Panc1 (cell line): ENCODE measurements at places on chromosomes 6 and 20.

DNA sequence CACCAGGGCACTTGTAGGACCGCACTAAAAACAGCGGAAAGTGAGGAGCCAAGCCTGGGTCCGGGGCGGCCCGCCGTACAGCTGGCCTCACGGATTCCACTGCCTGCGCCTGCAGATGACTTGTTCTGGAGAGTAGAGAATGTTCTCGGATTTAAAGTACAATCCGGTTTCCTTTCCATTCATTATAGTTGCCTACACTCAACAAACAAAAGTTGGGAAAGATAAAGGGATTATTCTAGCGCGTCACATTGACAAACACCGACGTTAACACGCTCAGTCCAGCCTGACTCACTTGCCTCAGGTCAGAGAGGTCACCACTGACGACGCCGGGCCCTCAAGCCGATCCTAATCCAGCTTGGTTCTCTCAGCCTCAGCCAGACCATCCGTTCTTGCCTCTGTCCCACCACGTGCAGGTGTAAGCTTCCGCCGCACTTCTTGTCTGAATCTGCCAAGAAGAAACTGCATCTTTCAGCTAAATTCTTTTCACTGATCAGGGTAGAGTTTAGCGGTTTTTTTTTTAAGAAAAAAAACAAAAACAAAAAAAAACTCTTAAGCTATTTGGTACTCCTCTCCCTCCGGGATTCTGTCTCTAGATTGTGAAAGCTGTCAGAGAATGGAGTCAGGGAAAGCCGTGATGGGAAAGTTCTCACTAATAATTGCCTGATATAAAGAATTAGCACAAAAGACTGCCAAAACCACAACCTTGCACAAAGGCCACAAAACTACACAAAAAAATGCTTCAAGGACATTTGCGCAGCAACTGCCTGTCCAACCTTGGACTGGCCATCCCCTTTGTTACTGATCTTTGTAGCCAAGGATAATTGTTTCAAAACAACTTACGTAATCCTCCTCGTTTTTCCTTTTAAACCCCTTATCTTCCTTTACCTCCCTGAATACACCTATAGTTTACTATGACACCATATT lies 1.1 kb upstream of the PHF10 start:
- DNase-seq = no peak

GRCh38 chr20:4782378-4782772 lies 60.7 kb downstream of the PRND start:
- DNase-seq = no peak

GRCh38 chr20:62133864-62134263 lies 9.3 kb downstream of the PSMA7 start:
- no peak for DNase-seq

GRCh38 chr6:127868338-127868737 lies 32.5 kb downstream of the THEMIS start:
- DNase-seq = no peak

DNA sequence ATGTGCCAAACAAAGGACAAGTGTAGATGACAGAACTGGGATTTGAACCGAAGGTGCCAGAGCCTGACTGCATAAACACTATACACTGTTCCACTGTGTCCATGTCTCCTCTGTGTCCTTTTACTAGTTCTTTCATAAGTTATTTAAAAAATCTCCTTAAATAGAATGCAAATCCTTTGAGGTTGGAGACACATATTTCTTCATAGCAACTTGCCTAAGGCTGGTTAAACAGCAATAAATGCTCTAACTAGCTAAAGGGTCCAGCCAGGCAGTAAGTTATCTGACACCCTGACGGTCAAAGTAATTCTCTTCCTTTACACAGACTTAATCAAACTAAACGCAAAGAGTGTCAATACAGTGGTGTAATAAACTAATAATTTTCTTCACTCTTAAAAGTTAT lies 76.2 kb upstream of the TRAF3IP2 start:
- no peak for DNase-seq

- DNase-seq = no peak
Observed at GRCh38 chr6:56595490-56596122, 47.1 kb downstream of the DST start.

DNA sequence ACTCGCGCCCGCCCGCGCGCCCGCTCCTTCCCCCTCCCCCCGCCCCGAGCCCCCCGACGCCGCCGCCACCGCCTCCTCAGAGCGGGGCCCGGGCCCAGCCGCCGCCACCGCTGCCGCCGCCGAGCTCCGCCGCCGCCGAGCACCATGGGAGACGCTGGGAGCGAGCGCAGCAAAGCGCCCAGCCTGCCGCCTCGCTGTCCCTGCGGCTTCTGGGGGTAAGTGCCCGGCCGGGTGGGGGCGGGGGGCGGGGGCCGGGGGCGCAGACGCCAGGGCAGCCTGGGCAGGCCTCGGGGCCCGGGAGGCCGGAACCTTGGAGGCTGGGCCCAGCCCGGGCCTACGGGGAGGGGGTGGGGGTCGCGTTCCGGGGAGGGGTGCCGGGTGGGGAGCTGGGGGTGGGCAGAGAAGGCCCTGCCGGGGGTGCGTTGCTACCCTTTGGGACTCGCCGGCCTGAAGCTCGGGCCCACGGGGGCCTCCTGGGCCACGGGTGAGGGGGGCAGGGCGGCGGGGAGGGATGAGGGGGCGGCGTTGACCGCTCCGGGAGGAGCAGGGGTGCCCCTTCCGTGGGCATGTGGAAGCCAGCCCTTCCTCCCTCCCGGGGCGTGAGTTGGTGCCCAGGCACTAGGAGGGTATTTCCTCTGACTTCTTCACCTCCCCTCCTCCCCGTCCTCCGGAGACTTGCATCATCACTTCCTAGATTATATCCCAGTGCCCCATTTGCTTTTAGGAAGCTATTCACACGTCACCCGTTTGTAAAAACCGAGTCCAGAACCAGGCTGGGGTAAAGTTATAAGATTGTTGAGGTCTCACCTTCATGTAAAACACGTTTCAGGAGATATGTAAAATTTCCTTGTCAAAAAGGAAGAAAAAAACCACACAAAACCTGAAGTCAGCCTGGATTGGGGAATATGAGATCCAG lies 533 bp downstream of the ZFAND3 start:
- DNase-seq = no peak

DNA sequence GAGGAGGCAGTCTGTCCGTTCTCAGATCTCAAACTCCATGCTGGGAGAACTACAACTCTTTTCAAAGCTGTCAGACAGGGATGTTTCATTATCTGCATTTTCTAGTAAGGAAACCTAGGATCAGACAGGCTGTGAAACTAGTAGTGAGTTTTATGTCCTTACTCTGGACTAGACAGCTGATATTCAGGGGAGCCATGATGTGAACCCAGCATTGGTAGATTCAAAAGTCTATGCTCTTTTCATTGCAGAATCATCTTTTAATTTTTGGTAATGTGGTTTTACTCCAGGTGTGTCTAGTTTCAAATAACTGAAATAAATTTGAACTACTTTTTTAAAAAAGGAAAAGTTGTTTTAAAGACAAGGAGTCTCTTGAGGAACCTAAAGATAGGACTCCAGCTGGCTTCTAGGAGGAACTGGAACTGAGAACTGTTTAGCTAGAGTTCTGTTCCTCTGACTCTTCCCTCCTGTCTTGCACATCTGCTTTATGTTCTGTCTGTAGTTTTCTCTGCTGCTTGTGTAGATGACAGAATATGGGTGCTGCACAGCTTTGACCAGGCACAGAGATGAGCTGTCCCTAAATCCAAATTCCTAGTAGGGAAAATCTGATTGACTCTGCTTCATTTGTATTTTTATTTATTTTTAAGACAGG lies 27.8 kb upstream of the RNF144B start:
- DNase-seq = no peak

DNA sequence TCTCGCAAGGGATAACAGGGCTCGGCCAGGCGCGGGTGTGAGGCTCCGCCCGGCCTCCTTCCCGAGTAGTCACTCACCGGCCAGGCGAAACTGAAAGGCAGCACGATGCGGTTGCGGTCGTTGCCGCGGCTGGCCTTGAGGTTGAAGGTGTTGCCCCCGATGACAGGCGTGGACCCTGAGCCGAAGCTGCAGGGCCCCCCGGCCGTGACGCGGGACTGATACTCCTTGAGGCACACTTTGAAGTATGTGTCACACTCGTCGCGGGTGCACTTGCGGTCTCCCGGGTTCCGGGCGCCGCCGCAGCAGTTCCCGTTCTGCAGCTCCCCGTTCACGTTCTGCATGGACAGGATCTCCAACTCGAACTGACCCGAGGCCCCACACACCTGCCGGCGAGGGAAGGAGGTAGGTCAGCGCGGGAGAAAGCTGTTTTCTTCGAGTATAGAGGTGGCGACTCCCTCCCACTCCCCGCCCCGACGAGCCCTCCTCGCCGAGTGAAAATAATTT lies 1.1 kb downstream of the JAG1 start:
- DNase-seq = no peak

GRCh38 chr6:144364208-144364720 lies 79.1 kb downstream of the UTRN start:
- DNase-seq = no peak

- no peak for DNase-seq
Observed at GRCh38 chr20:2751878-2752566, 48.4 kb downstream of the CPXM1 start.
